ENCODE measurements at places on chromosomes 4 and X.

DNA sequence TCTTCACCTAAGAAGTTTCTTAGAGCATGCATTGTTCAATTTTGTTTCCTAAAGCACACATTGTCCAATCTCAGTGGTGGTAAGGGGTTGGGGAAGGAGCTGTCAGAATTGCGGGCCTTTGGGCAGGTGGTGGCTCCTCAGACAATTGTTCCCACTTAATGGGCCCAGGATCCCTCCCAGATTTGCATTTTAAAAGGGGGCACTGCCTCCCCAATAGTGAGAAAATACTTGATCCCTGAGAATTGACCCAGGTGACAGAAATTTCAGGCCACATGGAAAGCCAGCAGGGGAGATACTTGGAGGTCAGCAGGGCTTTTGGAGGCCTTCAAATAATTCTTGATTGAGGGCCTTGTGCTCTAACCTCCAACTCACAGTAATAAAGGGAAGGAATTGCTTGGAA, 217.1 kb downstream of the ZNF674 start:
- no peak for DNase-seq

DNA sequence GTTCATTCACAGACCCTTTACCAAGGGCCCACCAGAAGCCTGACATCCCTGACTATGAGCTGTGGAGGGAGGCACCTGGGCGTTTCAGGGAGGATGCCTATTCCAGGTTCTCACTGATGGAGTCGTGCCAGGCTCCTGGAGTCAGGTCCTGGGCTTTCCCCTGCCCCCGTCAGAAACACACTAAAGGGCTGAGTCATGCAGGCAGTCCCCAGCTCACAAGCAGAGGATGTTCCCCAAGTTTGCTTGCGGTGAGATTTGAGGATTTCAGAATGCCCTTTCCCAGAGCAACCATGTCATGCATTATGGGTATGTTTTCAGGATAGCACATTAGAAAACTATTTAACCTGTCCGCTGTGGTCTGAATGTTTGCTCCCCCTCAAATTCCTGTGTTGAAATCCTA, 45.2 kb downstream of the FHDC1 start:
- DNase-seq = no peak

GRCh38 chr4:176376032-176376614, 56.4 kb downstream of the SPCS3 start:
- no peak for DNase-seq

GRCh38 chrX:132077912-132078311, 49.9 kb downstream of the FRMD7 start:
- DNase-seq = no peak

DNA sequence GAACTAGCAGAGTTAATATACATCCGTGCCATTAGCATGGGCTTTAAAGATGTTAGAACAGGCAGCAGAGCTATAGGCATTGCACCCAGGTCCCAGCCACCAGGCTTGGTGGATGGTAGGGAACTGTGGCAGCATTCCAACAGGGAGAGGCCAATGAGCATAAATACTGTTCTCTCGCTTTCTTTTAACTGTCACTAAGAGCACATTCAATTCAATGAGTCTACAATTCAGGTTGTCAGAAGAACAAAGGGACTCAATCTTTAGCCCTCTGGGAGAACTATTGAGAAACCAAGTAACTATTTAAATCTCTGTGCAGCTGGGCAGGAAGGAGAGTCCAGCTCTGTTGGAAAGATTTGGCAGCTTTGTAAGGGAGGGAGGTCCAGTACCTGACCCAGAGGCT, 165.6 kb downstream of the CHIC1 start:
- DNase-seq = no peak
